ENCODE measurements at places on chromosomes 3 and 15.

DNA sequence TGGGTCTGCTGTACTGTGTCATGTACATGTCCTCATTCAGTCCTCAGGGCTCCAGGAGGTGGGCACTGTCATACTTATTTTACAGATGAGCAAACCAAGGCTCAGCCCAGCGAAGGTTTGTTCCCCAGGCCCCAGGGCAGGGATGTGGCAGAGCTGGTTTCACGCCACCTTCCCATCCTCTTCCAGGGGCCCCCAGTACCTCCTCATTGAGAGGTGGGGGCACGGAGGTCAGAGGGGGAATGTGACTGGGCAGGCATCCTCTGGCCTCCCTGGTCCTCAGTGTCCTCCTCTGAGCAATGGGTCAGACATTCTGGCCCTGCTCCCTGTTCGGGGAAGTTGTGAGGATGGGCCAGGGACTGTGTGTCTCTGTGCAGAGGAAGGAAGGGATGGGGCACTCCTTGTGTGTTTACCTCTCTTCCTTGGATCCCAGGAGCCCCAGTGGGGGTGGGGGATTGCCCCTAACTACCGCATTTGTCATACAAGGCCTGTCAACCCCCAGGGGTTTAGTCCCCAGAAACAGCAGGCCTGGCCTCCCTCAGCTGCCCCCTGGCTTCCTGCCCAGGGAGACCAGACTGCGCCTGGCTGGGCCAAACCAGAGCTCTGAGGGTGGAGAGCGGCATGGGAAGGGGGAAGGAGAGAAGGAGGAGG is 65.9 kb upstream of the LCTL start:
- DNase-seq, result no peak

GRCh38 chr3:143277531-143277930 is 158.0 kb downstream of the CHST2 start:
- no peak for DNase-seq

- no peak for DNase-seq
Observed at GRCh38 chr3:73508330-73508954, 116.3 kb downstream of the PDZRN3 start.

- no peak for DNase-seq
Observed at GRCh38 chr3:159843840-159844730, 144.6 kb upstream of the IL12A start.

DNA sequence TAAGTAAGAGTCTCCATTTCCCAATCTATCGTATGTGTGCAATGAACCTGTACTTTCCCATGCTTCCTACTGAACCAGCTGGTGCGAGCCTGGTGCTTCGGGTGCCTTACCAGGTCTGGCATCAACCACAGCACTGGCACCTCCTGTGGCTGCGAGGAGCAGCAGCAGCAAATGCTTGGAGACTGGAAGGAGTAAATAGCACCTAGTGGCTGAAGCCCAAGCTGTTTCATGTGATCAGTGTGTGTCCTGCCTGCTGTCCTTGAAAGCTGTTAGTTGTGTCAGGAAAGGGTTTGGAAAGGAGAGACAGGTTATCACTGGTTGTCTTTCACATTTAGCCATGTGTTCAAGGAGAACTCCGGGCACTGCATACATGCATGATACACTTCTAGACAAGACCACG is 31.8 kb downstream of the PCOLCE2 start:
- DNase-seq, result no peak

DNA sequence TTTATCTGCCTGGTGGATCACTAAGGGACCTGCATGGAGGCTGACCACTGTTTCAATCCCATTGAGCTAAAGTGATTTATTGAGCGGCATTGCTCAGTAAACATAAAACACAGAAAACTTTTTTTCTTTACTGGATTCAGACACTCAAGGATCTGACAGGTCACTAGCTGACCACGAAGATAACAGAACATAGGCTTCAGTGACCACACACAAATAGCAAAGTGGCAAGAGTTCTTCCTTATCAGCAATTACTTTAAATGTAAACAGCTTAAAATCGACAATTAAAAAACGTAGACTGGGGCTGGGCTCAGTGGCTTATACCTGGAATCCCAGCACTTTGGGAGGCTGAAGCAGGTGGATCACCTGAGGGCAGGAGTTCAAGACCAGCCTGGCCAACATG is 48.7 kb downstream of the STAG1 start:
- DNase-seq, result no peak

- no peak for DNase-seq
Observed at GRCh38 chr15:94294556-94294955, 63.2 kb downstream of the MCTP2 start.

GRCh38 chr15:71397377-71397776 is 282.1 kb downstream of the THSD4 start:
- no peak for DNase-seq

GRCh38 chr3:140635276-140635675 is 42.6 kb upstream of the TRIM42 start:
- DNase-seq, result no peak

GRCh38 chr3:179234199-179234598 is 16.7 kb downstream of the KCNMB3 start:
- DNase-seq, result no peak
